Hindlimb muscle (tissue), 1 donor: ENCODE measurements at places on chromosomes 7 and 10.

DNA sequence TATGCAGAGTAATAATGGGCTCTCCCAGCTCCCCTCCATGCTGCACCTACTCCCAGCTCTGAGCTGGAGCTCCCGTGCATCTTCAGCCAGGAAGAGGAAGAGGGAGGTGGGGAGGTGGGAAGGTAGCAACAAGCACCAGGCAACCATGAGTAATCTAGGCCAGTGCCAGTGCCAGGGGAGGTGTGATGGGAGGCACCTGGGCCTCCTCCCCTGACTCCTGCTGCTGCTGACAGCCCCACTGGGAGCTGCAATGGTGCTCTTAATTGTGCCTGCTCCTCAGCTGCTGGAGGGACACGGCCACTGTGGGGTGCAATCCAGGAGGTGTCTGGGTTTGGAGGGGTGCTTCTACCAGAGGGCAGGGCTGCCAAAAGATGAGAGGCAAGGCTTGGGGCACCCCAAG, 243.0 kb downstream of the PLXNA4 start:
- DNase-seq, result no peak

DNA sequence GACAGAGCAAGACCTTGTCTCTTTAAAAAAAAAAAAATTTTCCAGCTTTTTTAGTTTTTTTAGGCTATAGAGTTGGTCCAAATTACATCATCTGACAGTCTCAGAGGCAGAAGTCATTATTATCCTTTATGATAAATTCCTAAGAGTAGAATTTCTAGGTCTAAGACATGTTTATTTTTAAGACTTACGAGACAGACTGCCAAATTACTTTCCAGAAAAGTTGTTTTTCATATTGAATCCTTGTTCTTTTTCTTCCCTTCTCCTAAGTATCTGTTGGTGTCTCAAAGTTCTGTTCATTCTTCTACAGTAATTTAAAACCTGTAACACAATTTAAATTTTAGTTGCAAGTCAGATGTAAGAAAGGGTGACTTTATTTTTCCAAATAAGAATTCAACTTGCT, 421.4 kb downstream of the GALNT17 start:
- peak; percentile 52 for DNase-seq

DNA sequence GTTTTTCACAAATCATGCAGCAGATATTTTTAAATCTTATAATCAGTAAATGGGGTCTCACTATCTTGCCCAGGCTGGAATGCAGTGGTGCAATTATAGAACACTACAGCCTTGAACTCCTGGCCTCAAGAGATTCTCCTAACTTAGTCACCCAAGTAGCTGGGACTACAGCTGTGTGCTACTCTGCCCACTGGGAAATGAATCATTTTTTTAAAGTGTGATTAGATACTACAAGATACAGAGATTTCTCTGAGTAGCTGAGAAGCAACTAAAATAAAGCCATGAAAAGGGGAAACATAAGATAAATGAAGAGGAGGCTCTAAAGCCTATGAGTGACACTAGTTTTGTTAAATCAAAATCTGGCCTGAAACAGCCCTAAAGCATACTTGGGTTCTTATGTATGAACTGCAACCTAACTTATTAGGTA, 119.7 kb downstream of the JMJD1C start:
- DNase-seq, result no peak

- no peak for DNase-seq
Measured at GRCh38 chr10:87866412-87866974, 3.1 kb downstream of the PTEN start.

DNA sequence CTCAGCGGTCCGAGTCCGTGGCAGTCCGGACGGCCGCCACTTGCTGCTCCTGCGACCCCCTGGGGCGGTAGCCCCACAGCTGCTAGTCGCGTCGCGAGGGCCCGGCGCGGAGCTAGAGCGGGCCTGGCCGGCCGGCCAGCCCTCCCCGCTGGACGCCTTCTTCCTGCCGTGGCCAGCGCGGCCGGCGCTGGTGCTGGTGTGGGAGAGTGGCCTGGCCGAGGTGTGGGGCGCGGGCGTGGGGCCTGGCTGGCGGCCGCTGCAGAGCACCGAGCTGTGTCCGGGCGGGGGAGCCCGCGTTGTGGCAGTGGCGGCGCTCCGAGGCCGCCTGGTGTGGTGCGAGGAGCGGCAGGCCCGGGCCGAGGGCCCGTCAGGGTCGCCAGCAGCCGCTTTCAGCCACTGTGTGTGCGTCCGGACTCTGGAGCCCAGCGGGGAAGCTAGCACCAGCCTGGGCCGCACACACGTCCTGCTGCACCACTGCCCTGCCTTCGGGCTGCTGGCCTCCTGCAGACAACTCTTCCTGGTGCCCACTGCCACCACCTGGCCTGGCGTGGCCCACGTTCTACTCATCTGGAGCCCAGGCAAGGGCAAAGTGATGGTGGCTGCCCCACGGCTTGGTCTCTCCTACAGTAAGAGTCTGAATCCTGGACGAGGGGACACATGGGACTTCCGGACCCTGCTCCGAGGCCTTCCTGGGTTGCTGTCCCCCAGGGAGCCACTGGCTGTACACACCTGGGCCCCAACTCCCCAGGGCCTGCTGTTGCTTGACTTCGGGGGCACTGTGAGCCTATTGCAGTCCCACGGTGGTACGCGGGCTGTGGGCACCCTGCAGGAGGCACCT, 631 bp downstream of the HPS6 start:
- DNase-seq, result peak; percentile 20

- DNase-seq, result peak; percentile 51
Measured at GRCh38 chr10:121994429-121994941, 5.5 kb downstream of the TACC2 start.

DNA sequence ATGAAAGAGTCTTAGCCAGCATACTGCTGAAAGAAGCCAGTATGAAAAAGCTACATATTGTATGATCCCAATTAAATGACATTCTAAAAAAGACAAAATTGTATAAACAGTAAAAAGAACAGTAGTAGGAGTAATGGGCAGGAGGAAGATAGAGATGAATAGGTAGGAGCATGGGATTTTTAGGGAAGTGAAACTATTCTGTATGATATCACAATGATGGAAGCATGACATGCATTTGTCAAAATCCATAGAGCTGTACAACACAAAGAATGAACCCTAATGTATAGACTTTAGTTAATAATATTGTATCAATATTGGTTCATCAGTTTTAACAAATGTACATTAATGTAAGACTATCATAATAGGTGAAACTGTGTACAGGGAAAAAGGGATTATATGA, 147.9 kb downstream of the IMMP2L start:
- DNase-seq, result no peak

GRCh38 chr7:134696261-134696660, 49.6 kb downstream of the BPGM start:
- DNase-seq, result no peak

- no peak for DNase-seq
Measured at GRCh38 chr7:74182453-74183090, 8.4 kb downstream of the EIF4H start.

- DNase-seq, result no peak
Measured at GRCh38 chr7:88281749-88282148, 24.9 kb downstream of the STEAP4 start.

- no peak for DNase-seq
Measured at GRCh38 chr10:4473977-4474376, 352.0 kb upstream of the AKR1E2 start.

GRCh38 chr10:771647-772046, 82.2 kb upstream of the DIP2C start:
- DNase-seq, result no peak

GRCh38 chr10:93091960-93092359, 18.3 kb downstream of the CYP26A1 start:
- DNase-seq, result no peak

DNA sequence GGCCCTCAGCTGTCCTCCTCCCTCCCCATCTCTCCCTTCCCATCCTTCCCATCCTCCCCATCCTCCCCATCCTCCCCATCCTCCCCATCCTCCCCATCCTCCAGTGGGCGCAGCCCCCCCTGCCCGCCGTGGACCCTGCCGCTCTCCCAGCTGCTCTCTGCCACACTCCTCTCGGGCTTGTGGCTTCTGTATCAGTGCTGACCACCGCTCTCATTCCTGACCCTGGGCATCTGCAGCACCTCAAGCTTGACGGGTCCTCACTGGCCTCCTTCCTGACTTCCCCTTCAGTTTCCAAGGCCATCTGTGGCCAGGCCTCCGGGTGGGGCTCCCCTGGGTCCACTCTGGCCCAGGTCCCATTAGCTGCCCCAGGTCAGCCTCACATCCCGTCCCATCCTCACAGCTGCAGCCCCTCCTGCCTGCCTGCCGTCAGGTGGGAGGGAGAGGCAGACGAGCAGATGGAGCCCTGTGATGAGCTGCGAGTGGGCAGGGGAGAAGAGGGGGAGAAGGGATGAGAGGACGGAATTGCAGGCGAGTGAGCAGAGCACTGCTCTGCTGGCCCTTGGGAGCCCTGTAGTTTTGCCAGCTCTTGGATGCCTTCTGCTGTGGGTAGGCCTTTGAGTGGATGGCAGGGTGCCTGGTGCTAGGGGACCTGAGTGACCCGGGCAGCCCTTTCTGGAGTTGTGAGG, 35.7 kb downstream of the LHPP start:
- no peak for DNase-seq

GRCh38 chr10:132522521-132523411, 14.8 kb upstream of the INPP5A start:
- no peak for DNase-seq

DNA sequence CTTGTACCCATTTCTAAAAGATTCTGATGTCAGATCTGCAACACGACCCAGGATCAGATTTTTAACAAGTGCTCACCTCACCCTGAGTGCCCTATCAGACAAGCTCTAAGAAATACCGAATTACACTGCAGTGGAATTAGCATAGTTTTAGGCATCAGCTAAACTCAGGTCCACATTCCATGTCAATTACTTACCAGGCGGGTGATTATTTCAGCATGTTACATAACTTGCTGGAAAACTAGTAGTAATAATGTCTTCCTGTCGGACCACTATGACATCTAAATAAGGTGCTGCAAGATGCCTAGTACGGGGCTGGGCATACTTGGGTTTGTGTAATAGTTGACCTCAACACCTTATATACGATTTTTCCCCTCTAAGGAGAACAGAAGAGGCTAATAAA, 21.0 kb downstream of the TRIL start:
- DNase-seq, result no peak

GRCh38 chr10:98848361-98848760, 387.3 kb downstream of the HPSE2 start:
- DNase-seq, result no peak

DNA sequence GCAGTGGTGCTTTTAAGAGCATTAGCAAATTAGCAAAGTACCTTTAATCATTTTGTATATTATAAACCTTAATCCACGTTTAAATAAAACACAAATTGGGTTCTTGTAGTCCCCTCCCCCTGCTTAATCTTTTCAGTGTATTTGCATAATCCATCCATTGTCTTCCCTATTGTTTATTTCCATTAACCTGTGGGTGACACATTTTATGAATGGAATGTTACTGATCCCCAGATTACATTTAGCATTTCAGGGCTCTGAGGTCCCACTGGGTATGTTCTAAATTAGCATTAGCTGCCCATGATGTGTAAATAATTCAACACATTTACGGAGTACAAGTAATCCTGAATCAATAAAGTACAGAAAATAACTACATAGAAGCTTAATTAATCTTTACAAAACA, 138.4 kb upstream of the FEZF1 start:
- no peak for DNase-seq

DNA sequence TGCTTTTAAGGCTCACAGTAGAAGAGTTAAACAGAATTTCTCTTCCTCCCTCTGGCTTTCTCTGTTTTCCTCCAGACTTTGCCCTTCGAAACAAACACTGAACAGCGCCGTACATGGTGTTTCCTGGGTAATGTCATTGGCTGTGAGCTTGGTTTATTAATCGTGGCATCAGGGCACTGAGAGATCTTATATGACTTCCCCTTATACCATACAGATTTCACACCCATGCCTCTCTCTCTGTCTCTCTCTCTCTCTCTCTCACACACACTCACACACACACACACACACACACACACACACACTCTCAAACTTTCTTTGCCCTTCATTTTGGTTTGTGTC, 195.5 kb downstream of the CREB5 start:
- DNase-seq, result no peak

DNA sequence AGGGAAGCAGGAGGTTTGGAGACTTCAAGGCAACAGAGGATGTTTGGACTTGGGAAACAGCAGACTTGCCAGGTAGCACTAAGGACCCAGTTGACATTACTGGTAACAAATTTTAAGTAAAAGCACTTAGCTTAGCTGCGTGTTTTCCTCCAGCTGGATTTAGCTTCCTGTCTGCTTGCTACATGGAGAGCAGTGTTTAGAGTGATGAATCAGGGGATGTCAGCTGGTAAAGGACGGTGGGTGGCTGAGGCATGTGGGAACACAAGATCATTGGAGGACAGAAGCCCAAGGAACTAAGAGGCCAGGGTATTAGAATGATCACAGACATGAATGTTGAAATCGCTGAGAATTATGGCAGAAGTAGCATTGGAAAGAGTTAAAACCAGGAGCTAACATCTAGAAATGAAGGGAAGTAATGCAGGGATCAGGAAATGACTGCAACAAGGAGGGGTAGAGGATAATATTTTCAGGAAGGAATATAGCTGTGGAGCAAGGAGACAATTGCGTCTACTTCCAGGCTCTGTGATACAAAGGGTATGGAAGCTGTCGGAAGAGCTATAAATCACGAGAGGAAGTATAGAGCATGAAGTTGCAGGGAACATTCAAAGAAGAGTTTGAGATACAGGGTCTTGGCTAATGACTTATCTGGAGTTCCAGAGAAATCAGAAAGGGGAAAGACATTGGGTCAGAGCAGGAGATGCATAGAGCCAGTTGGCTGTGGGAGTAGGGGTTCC, 34.4 kb downstream of the CALD1 start:
- no peak for DNase-seq

DNA sequence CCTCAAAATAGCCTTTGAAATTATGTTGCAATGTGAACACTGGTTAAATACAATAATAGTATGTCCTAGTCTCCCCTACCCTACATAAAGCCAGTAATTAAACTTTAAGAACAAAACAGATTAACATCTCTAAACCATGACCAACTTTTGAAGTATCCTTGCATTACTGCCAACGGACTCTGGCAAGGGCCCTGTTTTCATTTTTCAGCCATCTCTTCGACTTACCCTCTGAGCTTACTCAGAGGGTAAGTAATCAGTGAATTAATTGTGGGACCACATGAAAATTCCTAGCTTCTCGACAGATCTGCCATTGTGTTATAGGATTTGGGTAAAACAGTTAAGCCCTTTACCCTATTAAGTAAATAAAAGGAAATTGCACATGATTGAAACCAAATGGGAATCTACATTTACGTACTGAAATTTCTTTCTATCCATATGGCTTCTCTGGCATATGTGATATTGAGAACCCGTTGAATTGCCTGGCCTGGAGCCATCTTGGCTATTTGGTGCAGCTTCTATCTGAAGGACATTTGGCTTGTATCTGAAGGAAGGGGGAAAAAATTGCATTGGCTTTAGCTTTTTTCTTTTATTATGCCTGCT, 39.6 kb downstream of the DYNC1I1 start:
- peak; percentile 11 for DNase-seq

DNA sequence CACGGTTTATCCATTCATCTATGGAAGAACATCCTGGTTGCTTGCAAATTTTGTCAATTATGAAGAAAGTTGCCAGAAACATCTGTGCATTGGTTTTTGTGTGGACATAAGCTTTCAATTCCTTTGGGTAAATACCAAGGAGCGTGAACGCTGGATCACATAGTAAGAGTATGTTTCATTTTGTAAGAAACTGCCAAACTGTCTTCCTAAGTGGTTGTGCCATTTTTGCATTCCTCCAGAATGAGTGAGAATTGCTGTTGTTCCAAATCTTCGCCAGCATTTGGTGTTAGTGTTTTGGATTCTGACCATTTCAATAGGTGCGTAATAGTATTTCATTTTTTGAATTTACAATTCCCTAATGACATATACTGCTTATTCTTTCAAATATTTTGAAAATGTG, 155.3 kb upstream of the FRMD4A start:
- no peak for DNase-seq
